COLO829 (cell line): ENCODE measurements at places on chromosomes 13 and 19.

DNA sequence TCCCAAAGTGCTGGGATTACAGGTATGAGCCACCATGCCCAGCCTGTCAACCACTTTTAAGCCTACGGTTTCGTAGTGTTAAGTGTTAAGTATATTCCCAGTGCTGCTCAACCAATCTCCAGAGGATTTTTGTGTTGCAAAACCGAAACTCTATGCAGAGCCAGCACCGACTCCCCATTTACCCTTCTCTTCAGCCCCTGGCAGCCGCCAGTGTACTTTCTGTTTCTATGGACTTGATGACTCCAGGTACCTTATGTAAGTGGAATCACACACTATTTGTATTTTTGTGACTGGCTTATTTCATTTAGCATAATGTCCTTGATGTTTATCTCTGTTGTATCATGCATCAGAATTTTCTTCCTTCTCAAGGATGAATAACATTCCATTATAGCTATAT lies 1.1 kb downstream of the SULT2A1 start:
- DNase-seq = no peak

GRCh38 chr13:80824229-80824628 lies 483.3 kb upstream of the SPRY2 start:
- no peak for DNase-seq

GRCh38 chr13:29994911-29995595 lies 144.6 kb upstream of the UBL3 start:
- no peak for DNase-seq

- no peak for DNase-seq
Measured at GRCh38 chr19:21587549-21587948, 82.1 kb downstream of the ZNF429 start.

- no peak for DNase-seq
Measured at GRCh38 chr13:84137292-84137691, 255.0 kb upstream of the SLITRK1 start.

GRCh38 chr19:36009220-36009619 lies 607 bp upstream of the SYNE4 start:
- peak; percentile 19 for DNase-seq

DNA sequence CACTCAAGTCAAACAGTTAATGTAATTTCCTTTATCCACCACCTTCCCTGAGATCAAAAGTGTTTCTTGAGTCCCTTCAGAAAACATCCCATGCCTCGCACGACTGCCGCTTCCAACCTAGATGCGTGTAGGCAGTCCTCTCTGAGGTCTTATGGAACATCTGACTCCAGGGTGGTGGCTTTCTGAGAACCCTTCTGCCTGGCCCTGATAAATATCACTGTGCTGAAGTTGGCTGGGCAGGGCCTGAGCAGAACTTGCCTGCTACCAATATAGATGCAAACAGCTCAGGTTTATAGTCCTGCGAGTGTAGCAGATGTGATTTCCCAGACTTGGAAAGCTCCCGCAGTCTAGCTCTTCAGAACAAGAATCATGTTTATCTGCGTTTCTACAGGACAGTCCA lies 61.1 kb upstream of the GPR12 start:
- DNase-seq = no peak

- DNase-seq = peak; percentile 21
Measured at GRCh38 chr13:59750860-59751259, 412.9 kb downstream of the DIAPH3 start.
